Cerebellum (tissue), 4 donors: ENCODE measurements at places on chromosomes 3 and 15. TPM values are rescaled to one million over a fixed set of nuclear protein-coding genes. Genes with fewer than 3 reads are reported as not detected.

DNA sequence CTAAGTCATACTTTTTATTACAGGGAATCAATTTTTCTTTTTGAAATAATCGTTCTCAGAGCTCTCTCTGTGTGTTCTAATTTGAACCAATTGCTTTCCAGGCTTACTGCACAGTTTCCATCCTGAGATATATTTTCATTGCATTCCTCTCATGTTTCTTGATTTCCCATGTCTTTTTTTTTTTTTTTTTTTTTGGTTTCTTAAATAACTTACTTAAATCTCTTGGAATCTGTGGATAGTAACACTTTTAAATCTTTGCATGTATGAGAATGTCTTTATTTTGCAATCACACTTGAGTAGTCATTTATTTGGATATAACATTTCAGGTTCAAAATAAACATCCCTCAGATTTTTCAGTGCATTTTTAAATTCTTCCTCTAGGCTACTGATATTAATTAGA lies 14.5 kb upstream of the ABTB1 start:
- no peak for DNase-seq

GRCh38 chr3:155488671-155489070 lies 195.2 kb upstream of the STRIT1 start:
- DNase-seq: no peak

GRCh38 chr3:73074781-73075180 lies 13.3 kb downstream of the EBLN2 start:
- no peak for DNase-seq

DNA sequence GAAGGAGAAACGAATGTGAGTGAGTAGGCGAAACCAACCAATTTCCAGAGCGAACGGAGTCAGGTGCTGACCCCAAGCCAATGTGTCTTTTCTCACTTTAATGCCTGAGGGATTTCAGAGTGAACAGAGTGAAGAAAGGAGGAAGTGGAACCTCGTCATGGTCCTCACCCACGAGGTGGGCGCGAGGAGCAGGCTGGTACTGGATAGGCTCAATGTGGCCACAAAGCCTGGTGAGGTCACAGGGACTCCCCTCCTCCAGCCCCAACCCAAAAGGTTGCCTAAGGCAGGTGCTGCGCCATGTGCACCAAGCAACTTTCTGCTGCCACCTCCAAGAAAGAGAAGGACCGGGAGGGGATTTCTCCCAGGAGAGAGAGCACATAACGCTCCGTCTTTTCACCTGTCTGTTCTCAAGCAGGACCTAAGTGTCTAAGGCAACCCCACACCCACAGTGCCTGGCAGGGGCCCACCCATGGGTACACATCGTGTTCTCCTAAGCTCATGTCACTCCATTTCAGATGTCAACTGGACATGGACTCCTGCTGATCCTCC lies 3.8 kb downstream of the NRROS start:
- no peak for DNase-seq

GRCh38 chr3:111324645-111325044 lies 217.4 kb upstream of the CD96 start:
- DNase-seq: no peak

DNA sequence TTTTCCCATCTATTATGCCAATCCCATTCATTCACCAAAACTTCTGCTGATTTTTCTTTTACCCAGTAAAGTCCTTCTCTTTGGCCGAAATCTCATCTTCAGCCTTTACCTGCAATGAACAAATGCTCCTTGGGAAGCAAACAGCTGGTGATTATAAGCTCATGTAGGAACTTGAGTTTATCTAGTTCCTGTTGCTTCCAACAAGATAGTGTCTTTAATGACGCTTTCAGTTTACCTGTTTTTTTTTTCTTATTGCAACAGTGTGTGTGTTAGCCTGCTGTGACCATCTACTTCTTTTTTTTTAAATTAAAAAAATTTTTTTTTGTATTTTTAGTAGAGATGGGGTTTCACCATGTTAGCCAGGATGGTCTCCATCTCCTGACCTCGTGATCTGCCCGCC lies 156.0 kb downstream of the CD47 start:
- no peak for DNase-seq

GRCh38 chr15:35349916-35350315 lies 196.0 kb downstream of the DPH6 start:
- DNase-seq: no peak

GRCh38 chr3:180747805-180748361 lies 68.6 kb upstream of the CCDC39 start:
- DNase-seq: no peak

GRCh38 chr15:67370206-67370954 lies 115.8 kb downstream of the IQCH start:
- DNase-seq: no peak

- DNase-seq: peak; percentile 20
Observed at GRCh38 chr3:48024401-48024800, 8.2 kb upstream of the MAP4 start.

DNA sequence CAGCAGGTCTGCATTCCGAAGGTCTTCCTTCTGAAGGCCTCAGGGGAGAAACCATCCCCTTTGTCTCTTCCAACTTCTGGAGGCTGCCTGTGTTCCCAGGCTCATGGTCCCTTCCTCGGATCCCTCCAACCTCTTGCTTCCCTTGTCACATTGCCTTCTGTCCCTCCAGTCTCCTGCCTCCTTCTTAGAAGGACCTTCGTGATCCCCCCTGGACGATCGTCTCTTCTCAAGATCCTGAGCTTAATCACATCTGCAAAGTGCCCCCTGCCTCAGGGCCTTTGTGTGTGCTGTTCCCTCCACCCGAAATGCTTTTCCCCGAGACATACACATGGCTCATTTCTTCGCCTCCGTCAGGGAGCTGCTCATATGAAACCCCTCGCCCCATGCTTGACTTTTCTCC lies 505.8 kb downstream of the SHQ1 start:
- DNase-seq: no peak

DNA sequence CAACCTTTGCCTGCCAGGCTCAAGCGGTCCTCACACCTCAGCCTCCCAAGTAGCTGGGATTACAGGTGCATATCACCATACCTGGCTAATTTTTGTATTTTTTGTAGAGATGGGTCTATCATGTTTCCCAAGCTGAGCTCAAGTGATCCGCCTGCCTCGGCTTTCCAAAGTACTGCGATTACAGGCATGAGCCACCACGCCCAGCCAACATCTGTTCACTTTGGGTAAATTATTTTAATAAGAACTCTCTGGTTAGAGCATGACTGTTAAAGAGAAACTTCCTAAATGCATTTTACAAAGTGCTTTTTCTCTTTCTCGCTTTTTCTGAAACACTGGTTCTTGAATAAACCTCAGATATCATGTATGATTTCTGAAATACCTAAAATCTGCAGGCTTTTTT lies 172.5 kb downstream of the PTPRG start:
- DNase-seq: no peak

GRCh38 chr3:10344147-10344943 lies 23.4 kb upstream of the SEC13 start:
- DNase-seq: peak; percentile 69

DNA sequence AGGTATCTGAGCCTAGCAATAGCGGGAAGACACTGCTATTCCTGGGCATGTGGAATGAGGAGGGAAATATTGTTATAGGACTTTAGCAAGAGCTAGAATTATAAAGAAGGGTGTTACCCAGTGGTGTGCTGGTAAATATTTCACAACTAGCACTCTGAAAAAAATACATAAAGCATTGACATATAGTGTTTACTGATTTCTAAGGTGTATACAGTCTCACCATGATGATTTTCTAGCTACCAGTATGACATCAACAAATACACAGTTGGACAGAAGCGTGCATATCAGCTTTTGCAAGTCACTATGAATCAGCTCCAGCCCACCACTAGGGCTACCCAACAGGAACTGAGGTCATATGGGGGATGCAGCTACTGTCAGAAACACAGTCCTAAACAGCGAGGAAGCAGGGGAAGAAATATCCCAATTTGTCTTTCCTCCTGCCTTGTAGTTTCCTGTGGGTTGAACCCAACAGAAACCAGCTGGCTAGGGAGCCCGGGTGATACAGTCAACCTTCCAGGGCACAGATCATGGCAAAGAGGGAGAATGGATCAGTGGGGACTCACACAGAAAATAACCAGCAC lies 39.6 kb downstream of the HGD start:
- DNase-seq: no peak

DNA sequence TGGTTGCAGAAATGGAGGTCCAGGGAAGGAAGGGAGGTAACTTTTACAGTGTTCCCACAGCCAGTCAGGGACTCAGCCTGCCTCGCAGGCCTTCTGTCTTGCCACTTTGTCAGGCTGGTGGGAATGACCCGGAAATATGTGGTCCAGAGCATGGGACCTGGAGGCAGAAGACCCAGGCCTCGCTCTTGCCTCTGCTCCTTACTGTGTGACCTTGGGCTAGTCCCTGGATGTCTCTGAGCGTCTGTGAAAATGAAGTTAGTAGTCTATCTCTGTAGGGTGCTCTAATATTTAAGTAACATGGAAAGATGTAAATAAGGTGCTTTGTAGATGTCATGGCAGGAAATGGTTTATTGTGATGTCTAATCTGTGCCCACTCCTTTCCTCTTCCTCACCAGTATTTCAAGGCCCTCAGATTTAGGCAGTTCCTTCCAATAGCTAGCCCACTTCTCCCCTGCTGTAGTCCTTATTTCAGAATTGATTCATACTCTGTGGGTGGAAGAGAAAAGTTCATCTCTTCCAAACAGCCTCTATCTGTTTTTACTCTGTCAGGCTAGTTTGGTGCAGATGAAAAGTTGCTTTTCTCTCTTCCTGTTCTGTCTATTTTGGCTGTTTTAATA lies 9.1 kb downstream of the CORO2B start:
- no peak for DNase-seq

- no peak for DNase-seq
Observed at GRCh38 chr3:15152184-15152583, 53.2 kb upstream of the RBSN start.

GRCh38 chr15:51992953-51993352 lies 21.4 kb upstream of the LEO1 start:
- DNase-seq: no peak

GRCh38 chr15:70541511-70541910 lies 221.8 kb downstream of the UACA start:
- DNase-seq: no peak

DNA sequence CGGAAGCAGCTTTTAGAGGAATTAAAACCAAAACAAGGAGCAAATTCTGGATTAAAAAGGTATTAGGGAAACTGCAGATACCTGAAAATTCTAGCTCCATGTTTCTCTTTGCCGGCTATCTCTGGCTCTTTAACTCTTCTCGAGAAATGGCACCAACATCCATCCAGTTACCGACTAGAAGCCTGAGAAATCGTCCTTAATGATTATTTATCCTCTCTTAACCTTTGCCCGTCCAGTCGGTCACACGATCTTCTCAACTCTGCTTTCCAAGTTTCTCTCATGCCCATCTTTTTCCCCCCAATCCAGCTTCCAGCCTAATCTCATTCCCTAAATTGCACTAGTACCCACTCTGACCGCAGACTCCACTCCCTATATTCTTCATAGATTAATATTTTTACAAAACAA lies 596 bp upstream of the SGO1 start:
- peak; percentile 13 for DNase-seq

- DNase-seq: no peak
Observed at GRCh38 chr15:23910030-23910429, 222.9 kb upstream of the NDN start.

- peak; percentile 79 for DNase-seq
Observed at GRCh38 chr3:186365202-186365974, 3.4 kb upstream of the DGKG start.

GRCh38 chr3:47612879-47613278 lies 34.2 kb upstream of the CSPG5 start:
- no peak for DNase-seq

DNA sequence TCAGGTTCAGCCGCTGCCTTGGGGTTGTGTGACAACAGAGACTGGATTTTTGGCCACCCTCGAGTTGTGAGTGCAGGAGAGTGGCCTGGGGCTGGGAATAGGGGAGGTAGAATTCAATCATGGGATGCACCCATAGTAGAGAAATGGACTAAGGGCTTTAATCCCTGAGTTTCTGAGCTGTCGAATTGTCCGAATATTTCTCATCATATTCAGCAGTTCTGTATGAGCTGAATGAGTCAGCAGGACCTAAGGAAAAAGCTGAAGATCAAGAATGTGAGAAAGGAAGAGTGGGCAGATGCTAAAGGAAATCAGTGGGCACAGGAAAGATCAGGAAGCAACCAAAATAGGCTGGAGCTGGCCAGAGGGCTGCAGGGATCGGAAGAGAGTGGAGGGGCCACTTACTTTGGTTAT lies 44.4 kb upstream of the SACM1L start:
- DNase-seq: no peak

GRCh38 chr15:69790632-69791031 lies 307.1 kb downstream of the TLE3 start:
- DNase-seq: no peak

- no peak for DNase-seq
Observed at GRCh38 chr15:65611888-65612615, 1.1 kb upstream of the INTS14 start.

DNA sequence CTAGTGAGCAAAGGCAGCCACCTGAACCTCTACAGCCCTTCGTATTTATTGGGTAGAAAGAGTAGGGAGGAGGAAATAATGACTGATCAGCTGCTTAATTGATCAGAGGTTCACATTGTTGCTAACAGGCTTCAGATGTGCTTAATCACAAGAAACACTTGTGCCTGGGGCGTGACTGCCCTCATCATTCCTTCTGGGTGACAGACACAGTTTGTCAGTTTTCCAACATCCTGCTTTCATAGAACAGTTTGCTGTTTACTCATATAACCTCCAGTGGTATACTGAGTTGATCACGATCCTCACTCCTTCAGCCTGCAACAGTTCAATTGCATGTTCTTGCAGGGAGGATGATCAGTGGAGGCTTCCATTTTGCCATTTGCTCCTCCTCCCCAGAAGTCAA lies 13.6 kb upstream of the CASR start:
- no peak for DNase-seq

GRCh38 chr3:40780291-40780924 lies 255.6 kb downstream of the ZNF621 start:
- DNase-seq: peak; percentile 66

DNA sequence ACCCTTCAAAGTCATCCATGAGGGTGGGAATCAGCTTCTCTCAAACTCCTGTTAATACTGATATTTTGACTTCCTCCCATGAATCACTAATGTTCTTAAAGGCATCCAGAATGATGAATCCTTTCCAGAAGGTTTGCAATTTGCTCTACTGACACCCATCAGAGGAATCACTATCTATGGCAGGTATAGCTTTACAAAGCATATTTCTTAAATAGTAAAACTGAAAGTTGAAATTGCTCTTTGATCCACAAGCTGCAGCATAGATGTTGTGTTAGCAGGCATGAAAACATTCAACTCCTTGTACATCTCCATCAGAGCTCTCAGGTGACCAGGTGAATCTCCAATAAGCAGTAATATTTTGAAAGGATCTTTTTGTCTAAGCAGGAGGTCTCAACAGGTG lies 66.3 kb downstream of the B3GNT5 start:
- no peak for DNase-seq

DNA sequence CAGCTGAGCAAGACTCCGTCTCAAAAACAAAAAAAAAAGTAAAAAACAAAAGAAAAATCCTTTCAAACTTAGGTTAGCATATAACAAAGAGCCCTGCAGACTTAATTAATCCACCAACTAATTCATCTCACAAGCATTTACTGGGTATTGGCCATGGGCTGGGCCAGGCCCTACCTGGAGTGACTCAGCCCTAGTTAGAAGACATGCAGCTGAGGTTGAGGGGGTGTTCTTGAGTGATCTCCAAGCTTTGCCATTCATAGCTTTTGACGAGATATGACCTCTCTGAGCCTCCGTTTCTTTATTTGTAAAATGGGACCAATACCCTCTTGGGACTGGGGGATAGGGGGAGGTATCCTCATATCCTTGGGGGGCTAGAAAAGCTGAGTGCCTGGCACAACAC lies 7.8 kb downstream of the FBXL22 start:
- DNase-seq: no peak

Gene KCNH8
- total RNA-seq: 16.0 TPM

Gene GOLGA6B
- total RNA-seq: not detected

Gene EFCC1
- total RNA-seq: 1.6 TPM

Gene NR1I2
- total RNA-seq: 0.36 TPM

Gene CILP
- 0.27 TPM for total RNA-seq
